Fibroblast of skin of right quadriceps (primary cell): ENCODE measurements at places on chromosomes 7 and 10.

DNA sequence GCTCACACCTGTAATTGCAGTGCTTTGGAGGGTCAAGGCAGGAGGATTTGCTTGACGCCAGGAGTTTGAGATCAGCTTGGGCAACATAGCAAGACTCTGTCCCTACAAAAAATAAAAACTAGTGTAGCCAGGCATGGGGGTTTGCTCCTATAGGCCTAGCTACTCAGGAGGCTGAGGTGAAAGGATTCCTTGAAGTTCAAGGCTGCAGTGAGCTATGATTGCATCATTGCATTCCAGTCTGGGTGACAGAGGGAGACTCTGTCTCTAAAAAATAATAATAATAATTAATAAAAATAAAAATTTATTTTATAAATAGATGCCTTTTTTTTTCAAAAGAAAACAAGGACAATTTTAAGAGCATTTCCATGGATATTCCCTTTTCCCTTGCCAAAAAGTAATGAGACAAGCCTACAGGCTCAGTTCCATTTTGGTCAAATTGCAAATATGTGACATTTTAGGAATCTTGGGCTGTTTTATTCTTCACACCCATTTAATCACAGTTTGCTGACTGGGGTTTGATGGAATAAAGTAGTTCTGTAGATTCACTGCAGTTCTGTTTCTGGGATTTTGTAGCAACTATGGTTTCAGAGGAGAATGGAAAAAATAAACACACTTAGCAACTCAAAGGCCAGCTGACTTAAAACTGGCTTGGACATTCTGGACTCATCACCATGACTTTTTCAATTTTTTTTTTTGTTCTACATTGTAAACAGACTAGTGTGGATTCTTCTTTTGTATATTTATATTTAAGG, 48.4 kb upstream of the ARHGAP21 start:
- no peak for DNase-seq

GRCh38 chr7:47480576-47481538, 101.1 kb downstream of the TNS3 start:
- DNase-seq = no peak

- peak; percentile 75 for DNase-seq
These were observed 39.2 kb downstream of the ENO4 start for GRCh38 chr10:116888380-116889055.

DNA sequence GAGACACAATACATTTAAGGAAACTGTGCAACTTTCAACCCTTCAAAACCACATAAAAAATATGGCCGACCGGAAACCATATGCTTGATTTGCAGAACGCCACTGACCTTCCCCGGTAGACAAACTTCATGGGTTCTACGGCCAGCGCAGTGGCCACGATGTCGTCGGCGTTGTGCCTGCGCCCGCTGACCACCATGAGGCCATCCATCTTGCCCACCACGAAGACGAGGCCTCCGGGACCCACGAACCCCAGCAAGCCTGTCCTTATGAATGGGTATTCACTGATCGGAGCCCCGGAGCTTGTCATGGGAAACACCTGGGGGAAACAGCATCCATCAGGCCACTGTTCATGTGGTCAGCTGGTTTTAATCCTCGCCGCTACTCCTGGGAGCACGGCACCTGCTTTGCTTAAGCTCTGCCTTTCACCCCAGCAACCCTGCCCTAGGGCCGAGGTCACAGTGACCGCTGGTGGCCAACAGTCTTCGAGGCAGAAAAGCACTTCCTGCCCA, 229.1 kb downstream of the ZMYND11 start:
- no peak for DNase-seq

GRCh38 chr10:24223341-24223740, 14.4 kb downstream of the KIAA1217 start:
- DNase-seq = no peak

DNA sequence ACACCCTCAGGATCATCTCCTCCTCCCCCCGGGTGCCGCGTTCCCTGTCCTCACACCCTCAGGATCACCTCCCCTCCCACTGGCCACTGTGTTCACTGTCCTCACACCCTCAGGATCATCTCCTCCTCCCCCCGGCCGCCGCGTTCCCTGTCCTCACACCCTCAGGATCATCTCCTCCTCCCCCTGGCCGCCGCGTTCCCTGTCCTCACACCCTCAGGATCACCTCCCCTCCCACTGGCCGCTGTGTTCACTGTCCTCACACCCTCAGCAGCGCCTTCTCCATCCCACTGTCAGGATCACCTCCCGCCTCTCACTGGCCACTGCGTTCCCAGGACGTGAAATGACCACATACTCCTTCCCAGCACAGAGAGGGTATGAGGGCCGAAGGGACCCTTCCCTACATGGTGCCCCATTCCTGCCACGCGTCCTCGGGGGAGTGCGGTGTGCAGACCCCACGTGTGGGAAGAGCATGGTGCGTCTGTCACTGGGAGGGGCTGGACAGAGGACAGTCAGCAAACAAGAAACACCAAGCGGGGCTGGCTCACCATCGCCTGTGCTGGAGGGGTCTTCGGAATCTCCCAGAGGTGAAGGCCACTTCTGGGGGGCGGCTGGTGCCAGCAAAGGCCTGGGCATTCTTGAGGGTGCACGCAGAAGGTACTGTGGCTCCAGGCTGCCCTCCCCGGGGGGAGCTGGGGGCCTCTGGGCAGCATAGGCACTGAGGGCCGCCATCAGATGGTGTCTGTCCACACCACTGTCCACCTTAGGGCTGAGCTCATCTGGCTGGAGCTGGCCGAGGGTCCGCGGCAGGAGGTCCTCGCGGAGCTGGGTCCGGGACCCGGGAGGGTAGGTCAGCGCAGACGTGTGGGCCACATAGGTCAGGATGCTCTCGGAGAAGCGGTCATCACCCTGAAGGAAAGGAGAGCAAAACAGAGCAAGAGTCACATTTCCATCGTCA, 421.0 kb downstream of the PTPRN2 start:
- DNase-seq = no peak

DNA sequence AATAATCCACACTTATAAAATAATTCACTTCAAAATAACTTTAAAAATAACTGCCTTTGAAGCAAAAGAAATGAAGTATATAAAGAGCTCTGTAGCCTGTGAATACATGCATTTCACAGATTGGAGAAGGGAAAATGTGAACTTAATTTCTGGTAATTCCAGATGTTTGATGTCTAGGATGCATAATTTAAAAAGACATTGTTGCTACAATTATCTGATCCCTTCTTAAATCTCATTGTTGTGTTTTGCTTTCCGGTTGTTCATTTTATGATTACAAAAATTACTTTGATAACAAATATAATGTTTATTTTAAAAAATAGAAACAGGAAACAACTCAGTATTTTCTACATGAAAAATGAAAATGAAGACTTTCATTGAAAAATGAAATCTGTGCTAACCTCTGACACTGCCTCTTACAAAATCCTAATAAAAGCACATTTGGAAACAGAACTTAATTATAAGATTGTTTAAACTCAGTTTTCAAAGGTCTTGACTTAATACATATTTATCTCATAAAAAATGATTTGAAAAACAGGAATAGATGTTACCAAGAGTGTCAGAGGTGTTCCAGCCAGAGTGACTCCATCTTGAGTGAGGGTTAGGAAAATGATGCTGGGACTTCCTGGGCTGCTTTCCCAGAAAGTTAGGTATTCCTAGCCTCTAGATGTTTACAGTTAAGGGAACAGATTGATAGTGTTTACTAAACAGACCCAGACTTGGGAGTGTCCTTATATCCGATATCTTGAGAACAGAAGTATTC, 516.6 kb upstream of the SEMA3D start:
- DNase-seq = no peak

GRCh38 chr10:118596426-118597124, 1.1 kb upstream of the PRLHR start:
- DNase-seq = no peak

DNA sequence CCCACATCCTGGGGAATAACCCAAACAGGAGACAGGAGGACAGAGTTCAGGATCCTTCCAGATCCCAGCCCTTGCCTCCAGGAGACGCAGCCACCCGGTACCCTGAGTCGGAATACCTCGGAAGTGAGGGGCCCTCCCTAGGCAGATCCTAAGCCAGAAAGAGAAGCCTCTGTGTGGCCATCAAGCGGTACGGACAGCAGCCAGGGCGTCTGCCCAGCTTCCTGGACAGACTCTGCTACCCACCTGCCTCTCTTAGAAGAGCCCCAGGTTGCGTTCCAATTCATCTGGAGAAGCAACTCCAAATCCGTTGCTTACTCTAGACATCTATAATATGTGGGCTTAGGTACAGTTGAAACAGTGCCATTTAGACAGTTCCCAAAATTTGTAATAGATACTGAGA, 220.2 kb upstream of the SH2B2 start:
- DNase-seq = no peak

DNA sequence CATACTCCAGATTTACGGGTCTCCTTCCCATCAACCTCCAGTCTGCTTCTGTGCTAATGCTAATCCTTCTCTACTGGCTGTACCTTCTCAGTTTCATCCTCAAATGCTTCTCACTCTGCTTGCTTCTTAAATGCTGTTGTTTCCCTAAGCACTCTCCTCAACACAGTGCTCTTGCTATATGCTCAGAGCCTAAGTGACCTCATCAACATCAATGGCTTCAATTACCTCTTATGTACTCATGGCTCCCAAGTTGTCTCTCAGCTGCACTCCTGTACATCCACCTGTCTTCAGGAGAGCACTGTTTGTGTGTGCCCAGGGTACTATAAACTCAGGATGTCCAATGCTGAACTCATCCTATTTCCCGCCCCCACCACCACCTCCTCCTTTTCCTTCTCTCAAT, 22.5 kb downstream of the ELAPOR2 start:
- DNase-seq = no peak

GRCh38 chr10:54682554-54682953, 118.5 kb downstream of the PCDH15 start:
- no peak for DNase-seq

DNA sequence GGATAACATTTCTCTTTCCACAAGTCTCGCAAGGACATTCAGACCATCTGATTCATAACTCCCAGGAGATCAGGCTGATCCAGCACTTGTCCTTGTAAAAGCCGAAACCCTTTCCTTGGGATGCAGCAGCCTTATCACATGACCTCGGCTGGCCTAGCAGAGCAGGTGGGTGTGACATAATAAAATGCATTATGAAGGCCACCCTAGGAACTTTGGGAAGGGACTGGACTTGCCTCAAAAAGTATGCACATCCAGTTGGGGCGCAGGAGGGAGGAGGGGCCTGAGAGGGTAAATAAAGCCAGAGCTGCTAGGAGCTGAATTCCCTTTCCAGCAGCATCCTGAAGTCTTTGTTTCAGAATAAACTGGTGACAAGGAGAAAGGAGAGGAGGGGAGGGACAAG, 260.8 kb downstream of the SNX13 start:
- DNase-seq = peak; percentile 78

DNA sequence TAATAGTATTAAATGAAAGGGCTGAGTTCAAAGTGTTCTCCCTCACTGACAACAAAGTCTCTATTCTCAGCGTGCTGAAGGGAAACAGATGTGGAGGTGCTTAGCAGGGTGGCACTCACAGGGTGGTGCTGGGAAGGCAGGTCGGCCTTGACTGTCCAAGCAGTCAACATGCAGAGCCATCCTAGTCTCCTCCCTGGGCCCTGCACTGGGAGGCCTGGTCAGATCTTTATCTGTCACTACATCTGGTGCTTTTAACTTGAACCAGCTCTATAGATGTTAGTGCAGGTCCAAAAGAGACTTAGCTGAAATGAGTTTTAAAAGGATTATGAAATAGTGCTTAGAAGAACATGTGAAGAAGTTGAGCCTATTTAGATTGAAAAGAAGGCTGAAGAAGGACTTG, 82.1 kb downstream of the AVL9 start:
- no peak for DNase-seq

- no peak for DNase-seq
These were observed 39.1 kb downstream of the PODXL start for GRCh38 chr7:131517218-131517923.

DNA sequence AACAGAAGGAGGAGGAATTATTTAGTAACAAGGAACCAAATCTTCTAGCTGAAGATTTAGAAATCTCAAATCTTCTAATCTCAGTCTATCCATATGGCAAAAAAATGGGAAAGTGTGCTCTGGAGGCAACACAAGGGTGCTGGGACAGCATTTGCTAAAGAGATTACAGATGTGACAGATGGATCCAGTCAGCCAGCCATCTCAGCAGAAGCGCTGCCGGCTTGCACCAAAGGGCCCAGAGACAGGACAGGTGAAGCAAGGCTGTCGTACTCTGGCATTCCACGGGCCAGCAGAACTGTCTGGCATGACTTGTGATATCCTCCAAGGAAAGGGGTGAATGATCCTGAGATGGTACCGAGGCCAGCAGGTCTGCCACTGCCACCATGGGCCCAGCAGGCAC, 45.7 kb upstream of the GJD4 start:
- DNase-seq = no peak

DNA sequence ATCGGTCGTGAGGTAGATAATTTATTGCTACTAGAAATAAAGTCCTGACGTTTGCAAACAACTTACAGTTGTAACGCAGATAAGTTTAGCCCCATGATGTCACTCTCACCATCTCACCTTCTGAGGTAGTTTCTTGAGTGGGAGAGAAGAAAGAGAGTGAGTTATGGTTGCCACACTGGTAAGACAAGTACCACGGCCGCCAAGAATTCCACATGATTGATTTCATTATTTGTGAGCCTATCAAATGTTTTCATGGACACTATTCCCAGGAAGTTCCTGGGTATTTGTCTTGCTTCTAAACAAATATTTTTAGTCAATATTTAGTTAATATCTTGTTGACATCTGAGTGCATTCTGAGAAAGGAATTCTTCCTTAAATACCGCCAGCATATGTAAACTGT, 339.4 kb upstream of the KIAA1217 start:
- no peak for DNase-seq

DNA sequence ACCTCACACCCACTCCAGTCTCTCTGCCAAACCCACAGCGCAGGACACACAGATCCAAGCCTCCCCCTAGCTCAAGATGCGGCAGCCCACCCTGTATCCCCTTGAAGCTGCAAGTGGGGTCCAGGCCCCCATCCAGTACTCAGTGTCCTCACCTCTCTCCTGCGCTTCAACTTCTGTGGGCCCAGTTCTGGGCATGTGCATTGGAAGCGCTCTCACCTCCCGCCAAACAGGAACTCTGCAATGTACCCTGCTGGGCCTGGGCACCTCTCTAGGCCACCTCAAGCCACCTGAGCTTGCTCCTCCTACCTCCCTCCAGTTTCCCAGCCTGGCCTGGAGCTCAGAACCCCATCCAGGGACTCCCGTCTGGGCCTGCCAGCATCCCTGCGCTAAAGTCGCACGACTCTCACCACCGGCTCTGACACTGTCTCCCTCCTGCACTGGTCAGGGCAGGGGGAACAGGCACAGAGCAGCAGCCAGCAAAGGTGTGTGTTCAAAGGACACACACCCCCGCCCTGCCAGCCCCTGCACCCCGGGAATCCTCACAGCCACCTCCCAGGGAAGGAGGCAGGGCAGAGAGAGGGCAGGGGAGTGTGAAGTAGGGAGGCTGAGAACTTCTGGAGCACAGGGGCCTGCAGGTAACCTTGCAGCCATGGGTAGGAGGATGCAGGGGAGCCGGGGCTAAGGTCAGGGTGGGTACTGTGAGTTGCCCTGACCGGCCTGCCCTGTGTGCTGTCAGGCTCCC, 51.7 kb upstream of the MSMB start:
- DNase-seq = no peak

DNA sequence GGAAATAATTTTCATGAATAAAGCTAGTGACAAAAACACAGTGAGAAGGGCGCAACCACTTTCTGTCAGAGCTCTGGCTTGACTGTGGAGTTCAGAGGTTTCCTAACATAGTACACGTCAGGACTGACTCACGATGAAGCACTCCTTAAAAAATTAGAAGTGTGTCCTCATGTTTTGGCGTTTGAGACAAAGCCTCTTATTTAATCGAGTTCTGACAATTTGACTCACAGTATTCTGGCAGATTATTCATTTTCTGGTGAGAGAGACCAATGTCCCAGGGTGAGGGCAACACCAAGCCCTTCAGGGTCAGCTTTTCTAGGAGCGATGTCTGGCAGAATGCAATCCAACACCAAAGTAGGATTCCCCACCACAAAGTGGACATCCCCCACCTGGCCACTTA, 108.7 kb downstream of the DIP2C start:
- DNase-seq = peak; percentile 79
